ENCODE measurements at places on chromosomes 11 and 22.
A peak's percentile ranks its signal among the peaks of the same experiment; 100 is the strongest.

GRCh38 chr11:61834278-61835048, 6.4 kb downstream of the FADS2 start:
- peak; percentile 59 for DNase-seq

GRCh38 chr11:6210274-6210955, 5.1 kb downstream of the C11orf42 start:
- DNase-seq = no peak

DNA sequence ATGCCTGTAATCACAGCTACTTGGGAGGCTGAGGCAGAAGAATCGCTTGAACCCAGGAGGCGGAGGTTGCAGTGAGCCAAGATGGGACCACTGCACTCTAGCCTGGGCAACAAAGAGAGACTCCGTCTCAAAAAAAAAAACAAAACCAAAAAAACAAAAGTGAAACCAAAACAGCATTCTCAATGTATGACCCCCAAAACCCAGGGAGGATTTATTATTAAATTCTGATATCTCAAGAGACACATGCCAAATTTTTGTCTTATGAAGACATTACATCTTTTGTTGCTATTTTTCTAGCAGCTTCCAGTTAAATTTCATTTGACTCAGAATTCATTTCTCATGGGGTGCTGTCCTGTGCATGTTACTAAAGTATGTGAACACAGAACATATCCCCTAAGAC, 3.0 kb upstream of the YPEL4 start:
- DNase-seq = no peak

DNA sequence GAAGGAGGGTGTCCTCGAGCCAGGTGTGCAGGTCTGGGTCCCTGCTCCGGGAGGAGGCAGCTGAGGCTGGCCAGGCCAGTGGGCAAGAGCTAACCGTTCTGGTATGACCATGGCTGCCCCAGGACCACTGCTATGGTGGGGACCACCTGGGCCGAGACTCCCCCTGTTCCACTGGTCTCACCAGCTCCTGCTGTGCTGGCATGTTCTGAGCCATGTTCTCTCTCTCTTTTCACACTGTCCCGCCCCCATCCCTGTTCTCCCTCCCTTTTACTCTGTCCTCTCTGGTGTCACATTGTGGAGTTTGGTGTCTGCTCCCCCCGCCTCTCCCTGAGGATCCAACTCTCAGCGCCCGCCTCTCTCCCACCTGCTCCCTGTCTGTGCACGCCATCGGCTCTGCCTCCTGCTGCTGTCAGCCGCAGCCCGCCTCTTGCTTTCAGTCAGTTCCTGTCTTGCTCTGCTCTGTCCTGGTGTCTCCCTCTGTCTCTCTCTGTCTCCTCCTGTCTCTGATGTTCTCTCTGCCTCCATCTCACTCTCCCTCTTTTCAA, 66.4 kb downstream of the LRRC32 start:
- no peak for DNase-seq

DNA sequence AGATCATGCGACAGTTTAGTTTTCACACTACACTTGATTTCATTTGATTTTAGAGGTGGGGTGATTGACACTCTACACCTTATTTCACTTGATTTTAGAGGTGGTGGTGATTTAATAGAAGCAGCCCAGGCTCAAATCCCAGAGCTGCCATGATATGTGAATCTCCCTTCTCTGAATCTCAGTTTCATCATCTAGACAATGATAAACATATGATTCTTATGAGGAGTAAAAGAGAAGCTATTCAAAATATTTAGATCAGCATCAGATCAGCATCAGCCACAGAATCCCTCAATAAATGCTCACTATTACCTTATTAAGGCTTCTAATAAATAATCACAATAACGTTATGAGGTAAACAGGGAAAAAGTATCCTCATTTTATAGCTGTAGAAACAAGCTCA, 98.8 kb downstream of the MSANTD4 start:
- no peak for DNase-seq

DNA sequence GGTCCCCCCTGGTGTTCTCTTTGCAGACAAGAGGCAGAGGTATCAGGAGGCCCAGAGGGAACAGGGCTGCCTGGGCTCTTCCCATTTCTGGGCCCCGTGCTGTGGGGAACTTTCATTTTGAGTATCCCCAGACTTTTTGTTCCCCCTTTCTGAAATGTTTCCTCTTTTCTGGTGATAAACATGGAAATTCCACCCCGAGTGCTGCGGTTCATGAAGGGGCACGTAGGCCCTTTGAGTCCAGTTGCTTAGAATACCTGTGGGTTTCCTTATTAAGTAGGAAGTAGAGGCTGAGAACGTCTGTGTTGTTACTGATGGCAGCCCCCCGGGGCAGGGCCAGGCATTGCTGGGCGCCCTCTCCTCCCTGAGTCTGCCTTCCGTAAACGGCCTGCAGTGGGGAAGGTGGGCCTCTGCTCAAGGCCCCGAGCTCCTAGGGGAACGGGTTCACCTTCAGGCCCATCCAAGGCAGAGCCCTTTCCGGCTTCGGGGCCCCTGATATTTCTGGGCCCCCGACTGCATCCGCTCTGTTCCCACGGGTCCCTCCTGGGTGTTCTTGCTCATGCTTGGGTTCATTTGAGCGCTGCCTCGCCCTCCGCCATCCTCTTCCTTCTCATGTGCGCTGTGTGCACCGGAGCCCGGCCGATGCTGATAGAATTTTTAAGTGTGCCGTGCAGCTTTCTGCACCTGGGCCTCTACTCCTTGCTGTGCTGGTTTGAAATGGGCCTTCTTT, 12.0 kb downstream of the TBC1D22A start:
- peak; percentile 74 for DNase-seq

- no peak for DNase-seq
These were observed 14.8 kb upstream of the MAML2 start for GRCh38 chr11:96357794-96358193.

DNA sequence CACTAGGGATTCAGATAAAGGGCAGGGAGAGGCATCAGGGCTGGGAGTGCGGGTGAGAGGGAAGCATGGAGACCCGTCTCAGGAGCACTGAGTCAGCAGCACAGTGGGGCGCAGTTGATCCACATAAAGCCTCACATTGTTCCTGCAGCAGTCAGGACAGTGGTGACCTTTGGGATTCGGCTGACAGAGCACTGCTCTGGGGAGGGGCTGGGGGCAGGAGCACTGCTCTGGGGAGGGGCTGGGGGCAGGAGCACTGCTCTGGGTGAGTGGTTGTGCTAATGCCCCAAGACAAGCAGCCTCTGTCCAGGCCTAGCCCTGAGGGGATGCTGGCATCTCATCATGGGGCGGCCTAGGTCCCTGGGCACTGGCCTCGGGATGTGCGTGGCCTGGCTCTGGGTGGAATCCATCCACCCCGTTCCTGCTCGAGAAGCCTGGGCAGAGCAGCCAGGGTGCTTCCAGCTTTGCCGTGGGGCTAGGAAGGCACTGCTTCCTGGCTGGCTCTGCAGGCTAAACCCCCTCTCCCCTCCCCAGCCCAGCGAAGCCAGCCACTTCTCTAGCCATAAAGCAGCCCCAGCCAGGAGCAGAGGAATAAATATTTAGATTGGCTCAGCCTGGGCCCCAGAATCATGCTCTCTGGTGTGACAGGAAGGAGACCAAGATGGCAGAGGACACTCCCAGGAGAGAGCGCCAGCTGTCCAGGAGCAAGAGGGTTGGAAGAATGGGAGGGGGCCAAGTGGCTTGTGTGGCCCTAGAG, 7.3 kb downstream of the OAF start:
- no peak for DNase-seq

GRCh38 chr11:68012843-68013610, 2.9 kb downstream of the ALDH3B1 start:
- no peak for DNase-seq

- no peak for DNase-seq
These were observed 378.8 kb downstream of the DYNC2H1 start for GRCh38 chr11:103488031-103488461.

- no peak for DNase-seq
These were observed 9.2 kb upstream of the RRP7A start for GRCh38 chr22:42528591-42529307.

DNA sequence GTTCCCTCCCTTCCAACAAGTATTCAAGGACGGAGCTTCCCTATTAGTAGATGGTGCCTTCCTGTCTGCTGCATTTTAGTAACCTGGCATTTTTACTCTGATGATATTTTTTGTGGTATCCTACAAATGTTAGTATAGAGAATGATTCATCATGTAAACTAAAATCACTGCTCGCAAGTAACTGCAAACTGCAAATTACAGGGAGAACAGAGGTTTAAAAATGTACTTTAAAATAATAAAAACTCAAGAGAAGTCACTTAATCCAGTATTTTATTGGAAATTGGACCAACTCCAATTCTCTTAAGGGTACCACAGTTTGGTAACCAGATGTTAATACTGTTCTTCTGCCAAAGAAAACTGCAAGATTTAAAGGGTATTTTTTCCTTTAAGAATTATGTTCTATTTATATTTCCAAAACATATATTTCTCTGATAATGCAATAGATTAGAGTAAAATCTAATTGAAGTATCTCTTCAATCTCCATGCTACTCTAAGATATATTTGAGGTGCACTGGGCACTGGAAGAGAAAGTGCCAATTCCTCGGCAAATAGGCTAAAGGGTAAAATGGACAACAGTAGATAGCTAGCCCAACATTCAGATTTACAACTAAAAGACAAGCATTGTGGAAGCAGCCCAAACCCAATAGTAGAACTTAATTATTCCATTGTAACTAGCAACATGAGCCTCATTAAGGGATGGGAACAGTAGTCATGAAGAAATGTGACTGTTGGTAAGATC, 298.0 kb downstream of the TTC28 start:
- DNase-seq = no peak

- DNase-seq = no peak
These were observed 69.5 kb downstream of the SLC1A2 start for GRCh38 chr11:35349897-35350296.

DNA sequence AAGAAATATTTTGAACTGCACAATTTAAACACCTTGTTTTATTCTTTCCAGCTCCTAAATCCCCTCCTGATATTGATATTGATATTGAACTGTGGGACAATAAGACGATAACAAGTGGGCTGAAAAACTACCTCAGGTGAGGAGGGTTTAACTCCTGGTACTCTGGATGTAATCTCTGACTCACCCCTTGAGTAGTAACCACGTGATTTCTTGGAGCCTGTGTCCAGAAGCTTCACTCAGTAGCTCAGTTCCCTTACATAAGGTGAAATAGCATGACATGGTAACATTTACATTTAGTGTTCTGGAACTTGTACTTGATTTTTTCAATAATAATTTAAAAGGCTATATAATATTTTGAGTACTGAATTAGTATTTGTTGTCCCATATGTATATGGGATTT, 168.0 kb downstream of the PGR start:
- no peak for DNase-seq

GRCh38 chr22:40302149-40302548, 44.2 kb upstream of the ADSL start:
- no peak for DNase-seq

GRCh38 chr22:27988704-27989103, 69.6 kb upstream of the PITPNB start:
- no peak for DNase-seq

DNA sequence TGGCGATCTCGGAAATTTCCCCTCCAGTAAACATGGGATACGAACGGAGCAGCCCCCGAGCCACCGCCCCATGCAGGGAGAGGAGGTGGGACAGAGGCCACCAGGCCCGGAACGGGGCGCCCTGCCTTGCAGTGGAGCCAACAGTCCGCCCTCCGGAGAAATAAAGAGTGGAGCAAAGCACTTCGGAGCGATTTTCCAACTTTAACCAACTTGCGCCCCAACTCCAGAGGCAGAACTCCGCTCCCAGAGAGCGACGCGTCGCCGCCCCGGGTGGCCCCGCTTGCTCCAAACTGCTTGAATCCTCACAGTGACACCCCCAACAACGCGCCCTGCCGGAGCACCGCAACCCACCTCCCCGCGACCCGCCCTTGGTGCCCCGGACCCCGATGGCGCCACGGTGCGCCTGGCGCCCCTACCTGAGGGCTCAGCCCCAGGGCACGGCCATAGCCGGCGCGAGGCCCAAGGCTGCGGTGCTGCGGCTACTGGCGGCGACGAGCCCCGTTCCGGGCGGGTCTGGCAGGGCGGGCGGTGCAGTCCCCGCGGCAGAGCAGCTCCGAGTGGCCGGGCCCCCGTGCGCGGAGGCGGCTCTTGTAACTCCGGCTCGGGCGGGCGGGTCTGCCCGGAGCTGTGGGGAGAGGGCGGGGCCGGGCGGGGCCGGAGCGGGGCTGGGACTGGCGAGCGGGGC, at the start of gene AHNAK:
AHNAK (minus strand) TSS at position 563 of the 685 bp plus-strand sequence. CDS start 10,708 bp downstream, outside the sequence.
- peak; percentile 48 for DNase-seq

- DNase-seq = no peak
These were observed 3.4 kb downstream of the YPEL4 start for GRCh38 chr11:57646194-57646798.

GRCh38 chr11:19084661-19085315, 24.3 kb upstream of the MRGPRX2 start:
- no peak for DNase-seq

- DNase-seq = no peak
These were observed 138.2 kb downstream of the ETS1 start for GRCh38 chr11:128448981-128449713.

All from germinal center (tissue), 1 donor.